ENCODE measurements at places on chromosomes 1 and 21. TPM values are rescaled to one million over a fixed set of nuclear protein-coding genes. Genes with fewer than 3 reads are reported as not detected.

DNA sequence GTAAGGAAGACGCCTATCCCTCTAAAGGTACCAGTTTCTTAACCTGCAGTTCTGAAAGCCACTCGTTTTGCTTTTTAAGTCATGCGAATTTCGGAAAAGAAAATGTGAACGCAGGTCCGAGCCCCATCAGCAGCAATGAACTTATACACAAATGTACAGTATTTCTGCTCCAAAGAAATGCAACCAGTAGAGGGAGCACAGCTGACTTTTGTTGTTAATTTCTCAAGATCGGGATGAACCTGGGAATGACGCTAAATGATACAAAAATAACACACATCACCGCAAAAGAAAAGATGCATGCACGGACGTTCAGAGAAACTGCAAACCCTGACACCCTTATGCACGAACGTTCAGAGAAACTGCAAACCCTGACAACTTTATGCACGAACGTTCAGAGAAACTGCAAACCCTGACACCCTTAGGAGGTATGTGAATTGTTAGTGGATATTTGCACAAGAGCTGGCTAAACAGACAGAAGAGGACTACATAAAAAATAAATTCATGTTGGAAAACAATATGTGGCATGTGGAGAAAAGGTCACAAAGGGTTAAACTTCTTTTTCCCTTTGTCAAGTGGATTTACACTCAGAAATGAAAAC lies 3.5 kb upstream of the TIAM1 start:
- no peak overlapping the region for H3K4me3 ChIP-seq
- peaks cover 23% of the 10 kb centered on the region for H3K27me3 ChIP-seq
- peaks cover 11% of the 10 kb centered on the region for H3K4me1 ChIP-seq
- no peaks in the 10 kb centered on the region for H3K36me3 ChIP-seq
- no peak for DNase-seq

DNA sequence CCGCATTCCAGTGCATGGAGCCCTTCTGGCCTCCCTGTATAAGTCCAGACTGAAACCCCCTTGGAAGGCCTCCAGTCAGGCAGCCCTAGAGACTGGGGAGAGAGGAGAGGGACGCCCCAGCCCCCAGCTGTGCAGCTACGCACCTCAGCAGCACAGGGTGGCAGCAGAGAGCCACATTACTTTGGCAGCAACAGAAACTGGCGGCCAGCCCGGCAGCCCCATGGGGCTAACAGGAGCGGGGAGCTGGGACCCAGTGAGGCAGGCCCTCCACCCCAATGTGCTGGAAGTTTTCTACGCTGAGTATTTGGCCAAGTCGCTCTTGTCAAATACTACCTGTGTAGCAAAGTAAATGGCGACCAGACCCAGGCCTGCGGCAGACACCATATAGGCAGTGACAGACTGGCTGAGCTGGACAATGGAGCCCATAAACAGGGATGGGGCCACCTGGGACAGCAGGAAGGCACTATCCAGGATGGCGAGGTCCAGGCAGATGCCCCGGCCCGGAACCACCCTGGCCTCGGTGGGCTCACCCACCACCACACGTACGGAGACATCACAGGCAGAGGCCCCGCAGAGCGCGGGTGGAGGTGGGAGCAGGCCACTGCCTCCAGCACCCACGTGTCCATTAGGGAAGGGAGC lies 21.2 kb downstream of the SLC45A3 start:
- no peak overlapping the region for H3K4me3 ChIP-seq
- peak; percentile 81 for DNase-seq
- H3K27ac ChIP-seq = no peak overlapping the region

- no peak overlapping the region for H3K27ac ChIP-seq
- H3K4me1 ChIP-seq = no peaks in the 10 kb centered on the region
- DNase-seq = no peak
- H3K36me3 ChIP-seq = no peaks in the 10 kb centered on the region
- H3K4me3 ChIP-seq = no peak overlapping the region
These were observed 109.4 kb downstream of the TLR5 start for GRCh38 chr1:223033658-223034057.

- H3K36me3 ChIP-seq = no peaks in the 10 kb centered on the region
- H3K4me3 ChIP-seq = no peak overlapping the region
- no peaks in the 10 kb centered on the region for H3K27me3 ChIP-seq
- H3K27ac ChIP-seq = no peak overlapping the region
- no peaks in the 10 kb centered on the region for H3K4me1 ChIP-seq
- DNase-seq = no peak
These were observed 34.6 kb downstream of the IL12RB2 start for GRCh38 chr1:67342076-67342890.

- DNase-seq = no peak
- no peak overlapping the region for H3K27ac ChIP-seq
These were observed 174.7 kb downstream of the ADGRL4 start for GRCh38 chr1:78831731-78832360.

GRCh38 chr1:243849421-243850201 lies 432 bp downstream of the AKT3 start:
- peak overlapping the region; percentile 93 for H3K27ac ChIP-seq
- peaks cover 5% of the 10 kb centered on the region for H3K4me1 ChIP-seq
- no peaks in the 10 kb centered on the region for H3K36me3 ChIP-seq
- H3K4me3 ChIP-seq = peak overlapping the region; percentile 58

- H3K4me3 ChIP-seq = no peak overlapping the region
- H3K36me3 ChIP-seq = no peaks in the 10 kb centered on the region
- H3K4me1 ChIP-seq = no peaks in the 10 kb centered on the region
- DNase-seq = peak; percentile 5
- no peak overlapping the region for H3K27ac ChIP-seq
These were observed 12.2 kb downstream of the MORN1 start for GRCh38 chr1:2378956-2379732.

The SCYL3 gene
- 42.3 TPM for total RNA-seq

DNA sequence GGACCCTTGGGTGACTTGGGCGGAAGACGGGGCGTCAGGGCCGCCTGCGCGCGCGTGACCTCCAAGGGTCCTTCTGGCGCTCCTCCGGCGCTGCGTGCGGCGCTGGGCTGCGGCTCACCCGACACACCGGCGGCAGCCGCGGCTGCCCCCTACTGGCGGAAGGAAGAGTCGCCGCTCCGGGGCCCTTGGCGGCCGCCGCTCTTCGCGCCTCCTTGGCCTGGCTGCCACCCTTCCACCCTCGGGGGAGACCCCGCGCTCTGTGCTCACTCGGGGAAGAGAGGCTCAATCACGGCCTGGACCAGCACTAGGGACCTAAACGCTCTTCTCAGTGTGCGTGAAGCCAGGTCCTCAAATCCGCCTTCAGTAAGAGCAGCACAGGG lies 89.7 kb downstream of the DMRTA2 start:
- no peaks in the 10 kb centered on the region for H3K36me3 ChIP-seq
- peak; percentile 70 for DNase-seq
- H3K4me1 ChIP-seq = peaks cover 18% of the 10 kb centered on the region
- no peak overlapping the region for H3K27ac ChIP-seq

The GJA4 gene
- not detected for total RNA-seq

DNA sequence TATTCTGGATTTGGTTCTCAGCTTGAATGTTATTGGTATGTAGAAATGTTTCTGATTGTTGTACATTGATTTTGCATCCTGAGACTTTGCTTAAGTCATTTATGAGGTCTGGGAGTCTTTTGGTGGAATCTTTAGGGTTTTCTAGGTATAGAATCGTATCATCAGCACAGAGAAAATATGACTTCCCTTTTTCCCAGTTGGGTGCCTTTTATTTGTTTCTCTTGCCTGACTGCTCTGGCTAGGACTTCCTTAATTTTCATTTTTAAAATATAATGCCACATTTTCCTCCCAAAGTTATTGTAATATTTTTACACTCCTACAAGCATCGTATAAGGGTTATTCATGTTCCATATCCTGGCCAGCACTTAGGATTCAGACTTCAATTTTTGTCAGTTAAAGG lies 111.1 kb downstream of the FNBP1L start:
- H3K4me3 ChIP-seq = no peak overlapping the region
- no peak overlapping the region for H3K27ac ChIP-seq
- H3K4me1 ChIP-seq = peaks cover 12% of the 10 kb centered on the region
- DNase-seq = no peak

Measured in transverse colon (tissue), 4 donors.